Stimulated activated CD8-positive, alpha-beta memory T cell treated with anti-CD3 and anti-CD28 coated beads, Interleukin-7, amount 100 ng/mL, for 48 hours (primary cell): ENCODE measurements at places on chromosomes 6 and 20.

- DNase-seq: peak; percentile 17
Measured at GRCh38 chr6:104525677-104526322, 333.9 kb downstream of the HACE1 start.

GRCh38 chr6:15974817-15975216 is 154.1 kb upstream of the MYLIP start:
- no peak for DNase-seq

GRCh38 chr6:46626228-46626909 is 26.2 kb downstream of the CYP39A1 start:
- no peak for DNase-seq

DNA sequence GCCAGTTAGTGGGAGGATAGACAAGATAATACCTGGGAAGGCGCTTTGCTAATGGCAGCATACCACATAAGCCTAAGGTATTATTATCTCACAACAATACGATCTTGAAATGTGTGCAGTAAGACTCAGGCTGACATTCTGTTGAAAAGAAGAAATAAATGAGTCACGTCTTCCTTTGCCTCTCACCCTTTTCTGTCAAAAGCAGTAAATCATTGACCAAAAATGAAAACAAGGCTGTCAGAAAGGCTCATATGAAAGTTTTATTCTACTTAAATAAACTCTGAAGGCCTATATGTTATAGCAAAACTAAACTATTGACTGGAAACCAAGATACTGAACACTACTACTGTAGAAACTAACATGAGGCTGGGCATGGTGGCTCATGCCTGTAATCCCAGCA is 43.1 kb upstream of the IL20RA start:
- no peak for DNase-seq

GRCh38 chr6:28802417-28803336 is 121.1 kb downstream of the TRIM27 start:
- DNase-seq: no peak

- no peak for DNase-seq
Measured at GRCh38 chr6:34576286-34576955, 20.3 kb upstream of the SPDEF start.

DNA sequence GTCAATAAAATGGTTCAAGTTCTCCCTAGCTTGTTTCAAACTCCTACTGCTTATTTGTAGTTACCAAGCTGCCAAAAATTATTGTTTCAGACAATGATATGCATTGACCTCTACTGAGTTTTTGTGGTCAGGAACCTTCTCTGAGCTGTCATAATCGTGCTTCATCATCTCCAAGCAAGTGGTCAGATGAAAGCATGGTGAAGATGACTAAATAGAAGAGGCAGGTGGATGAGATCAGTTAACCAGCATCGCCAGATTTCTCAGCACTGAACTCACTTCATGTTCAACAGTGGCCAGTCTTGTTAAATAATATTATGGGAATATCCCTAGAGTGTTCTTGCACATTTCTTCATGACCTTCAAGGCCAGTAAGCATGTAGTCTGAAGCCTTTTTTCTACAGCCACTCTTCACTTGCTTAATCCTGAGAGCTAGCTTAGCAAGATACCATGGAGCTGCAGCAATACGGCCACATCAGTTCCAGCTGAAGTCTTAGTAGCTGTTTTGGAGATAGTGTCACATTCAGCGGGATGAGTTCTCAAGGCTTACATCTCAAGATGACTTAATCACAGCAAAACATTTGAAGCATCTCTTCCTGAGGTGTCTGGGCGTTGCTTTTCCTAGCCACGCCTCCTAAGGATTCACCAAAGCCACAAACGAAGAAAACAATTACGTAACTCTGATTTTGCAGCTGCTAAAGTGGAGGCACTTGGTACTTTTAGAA is 101.6 kb upstream of the TMEM30A start:
- no peak for DNase-seq

DNA sequence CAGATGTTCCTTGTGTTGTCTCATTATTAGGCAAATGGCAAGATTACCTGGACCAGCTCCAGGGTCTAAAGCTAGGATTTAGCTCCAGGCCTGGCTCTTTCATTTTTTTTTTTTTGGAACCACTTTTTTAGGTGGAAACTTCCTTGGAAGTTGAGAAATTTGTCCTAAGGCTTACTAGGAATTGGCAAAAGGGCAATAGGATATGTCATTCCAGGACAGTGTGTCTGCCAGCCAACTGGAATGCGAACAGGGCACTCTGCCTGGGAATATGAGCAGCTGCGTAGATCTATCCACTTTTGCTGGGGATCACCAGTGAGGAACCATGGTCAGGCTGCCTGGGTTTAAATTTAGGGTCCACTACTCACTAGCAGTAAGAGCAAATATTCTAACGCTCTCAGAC is 304.0 kb downstream of the TSHZ2 start:
- DNase-seq: no peak

- DNase-seq: no peak
Measured at GRCh38 chr20:272718-273117, 15.2 kb downstream of the DEFB132 start.

- no peak for DNase-seq
Measured at GRCh38 chr6:137734875-137735182, 132.2 kb upstream of the TNFAIP3 start.

DNA sequence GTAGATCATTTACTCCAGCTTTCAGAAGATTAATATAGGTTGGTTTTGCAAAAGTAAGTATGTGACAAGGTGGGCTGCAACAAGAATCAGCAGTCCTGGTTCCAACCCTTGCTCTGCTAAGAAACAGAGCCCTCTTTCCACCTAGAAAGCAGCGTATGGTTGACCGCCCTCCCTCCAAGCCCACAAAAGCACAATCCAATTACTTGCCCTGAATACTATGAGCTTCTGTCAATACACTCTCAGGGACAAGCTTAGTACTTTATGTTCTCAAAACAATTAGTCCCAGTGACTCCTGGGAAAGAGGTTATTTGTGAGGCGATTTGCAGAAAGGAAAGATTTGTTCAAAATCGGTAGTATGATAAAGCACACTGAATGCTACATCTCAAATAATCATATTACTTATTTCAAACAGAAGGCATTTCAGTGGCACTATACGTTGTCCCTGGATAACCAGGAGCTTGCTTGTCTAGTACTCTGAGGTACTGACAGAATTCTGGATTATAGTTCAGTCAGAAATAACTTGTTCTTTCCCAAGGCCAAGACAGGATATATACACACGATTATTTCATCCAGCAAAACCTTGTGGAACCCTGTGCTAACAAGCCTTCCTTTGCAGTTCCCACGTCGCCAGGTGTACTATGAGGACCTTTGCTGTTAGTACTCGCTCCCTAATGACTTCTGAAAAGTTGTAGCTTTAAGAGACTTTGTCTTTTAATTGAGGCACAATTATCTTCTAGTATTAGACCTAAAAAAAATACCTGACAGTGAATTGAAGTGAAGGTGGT is 96.9 kb upstream of the ADTRP start:
- DNase-seq: no peak

DNA sequence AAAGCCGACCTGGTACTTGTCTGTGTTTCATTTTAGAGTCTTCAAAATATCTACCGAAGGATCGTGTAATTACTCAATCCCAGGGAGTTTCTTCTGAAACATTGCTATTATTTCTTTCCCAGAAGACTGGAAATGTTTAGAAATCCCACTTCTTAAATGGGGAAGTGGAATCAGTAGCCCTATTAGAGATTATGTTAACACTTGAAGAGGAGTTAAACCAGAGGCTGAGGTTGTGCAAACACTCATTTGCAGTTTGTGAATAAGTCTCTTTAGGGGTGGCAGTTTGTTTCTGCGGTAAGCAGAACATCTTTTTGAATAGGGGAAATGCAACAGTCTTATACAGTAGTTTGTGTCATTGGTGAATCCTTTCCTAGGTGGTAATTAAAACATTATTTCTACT is 21.3 kb downstream of the DSP start:
- DNase-seq: no peak

DNA sequence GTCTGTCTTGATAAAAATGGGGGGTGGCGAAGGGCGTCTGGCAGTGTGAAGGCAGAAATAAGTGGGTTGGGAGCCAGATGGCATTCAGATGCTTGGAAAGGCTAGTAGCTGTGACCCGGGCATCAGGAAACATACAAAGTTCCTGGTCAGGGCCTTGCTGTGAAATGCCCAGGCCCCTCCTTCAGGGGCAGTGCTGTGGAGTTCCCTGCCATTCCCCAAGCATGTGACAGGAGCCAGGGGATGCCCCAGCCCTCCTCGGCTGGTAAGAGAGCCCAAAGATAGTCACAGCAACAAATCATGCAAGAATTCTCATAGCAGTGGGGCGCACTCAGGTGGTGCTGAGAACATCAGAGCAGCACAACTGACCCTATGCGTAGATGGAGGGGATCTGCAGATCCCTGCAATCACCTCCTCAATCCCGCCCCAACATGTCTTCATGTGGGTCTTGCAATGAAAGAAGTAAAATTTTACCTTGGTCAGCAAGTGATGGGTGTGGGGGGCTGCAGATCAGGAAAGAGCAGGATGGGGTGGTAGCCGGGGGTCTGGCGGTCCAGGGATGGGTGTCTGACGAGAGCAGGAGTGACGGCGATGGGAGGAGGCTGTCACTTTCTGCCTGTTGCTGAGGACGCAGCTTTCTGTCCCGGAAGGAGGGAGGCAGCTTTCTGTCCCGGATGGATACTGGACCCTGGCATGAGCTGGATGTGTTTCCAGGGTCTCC is 39.5 kb downstream of the SLC22A1 start:
- DNase-seq: no peak

DNA sequence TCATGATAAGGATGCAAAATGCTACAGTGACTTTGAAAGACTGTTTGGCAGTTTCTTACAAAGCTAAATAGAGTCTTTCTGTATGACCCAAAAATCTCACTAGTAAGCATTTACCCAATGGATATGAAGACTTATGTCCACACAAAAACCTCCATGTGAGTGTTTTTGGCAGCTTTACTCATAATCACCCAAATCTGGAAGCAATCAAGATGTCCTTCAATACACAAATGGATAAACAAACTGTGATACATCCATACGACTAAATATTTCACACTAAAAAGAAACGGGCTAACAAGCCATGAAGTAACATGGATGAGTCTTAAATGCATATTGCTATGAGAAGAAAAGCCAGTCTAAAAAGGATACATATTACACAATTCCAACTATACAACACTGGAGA is 117.2 kb downstream of the PDE10A start:
- no peak for DNase-seq

- no peak for DNase-seq
Measured at GRCh38 chr6:1153696-1154245, 158.1 kb upstream of the FOXQ1 start.

DNA sequence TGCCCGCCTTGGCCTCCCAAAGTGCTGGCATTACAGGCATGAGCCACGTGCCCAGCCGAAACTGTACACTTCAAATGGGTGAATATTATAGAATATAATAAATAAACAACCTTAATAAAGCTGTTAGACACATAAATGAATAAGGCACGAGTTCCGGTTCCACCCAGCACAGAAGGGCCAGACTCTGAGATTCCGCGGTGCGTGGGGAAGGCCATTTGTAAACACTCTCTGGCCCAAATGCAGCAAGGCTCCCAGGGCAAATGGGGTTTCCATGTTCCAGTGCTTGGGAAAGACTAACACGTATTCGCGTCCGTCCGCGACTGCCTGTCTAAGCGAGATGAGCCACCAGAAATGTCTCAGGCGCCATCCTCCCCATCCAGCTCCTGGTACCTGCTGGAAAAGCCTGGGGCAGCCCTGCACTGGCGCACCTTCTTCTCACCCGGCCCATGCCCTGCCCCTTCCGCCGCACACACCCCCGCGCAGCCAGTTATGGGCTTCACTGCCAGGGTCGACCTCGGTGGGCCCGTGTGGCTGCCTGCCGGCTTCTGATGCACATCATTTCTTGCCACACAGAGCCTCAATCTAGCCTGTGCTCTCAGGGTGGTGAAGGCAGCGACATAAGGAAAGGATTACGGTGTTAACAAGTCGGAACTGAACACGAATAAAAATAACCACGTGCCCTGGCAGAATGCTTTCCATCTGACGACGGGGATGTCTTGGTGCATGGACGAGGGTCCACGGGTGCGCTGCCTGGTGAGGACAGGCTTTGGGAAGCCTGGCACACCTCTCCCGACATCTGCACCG is 5.5 kb upstream of the LSM14B start:
- DNase-seq: no peak

DNA sequence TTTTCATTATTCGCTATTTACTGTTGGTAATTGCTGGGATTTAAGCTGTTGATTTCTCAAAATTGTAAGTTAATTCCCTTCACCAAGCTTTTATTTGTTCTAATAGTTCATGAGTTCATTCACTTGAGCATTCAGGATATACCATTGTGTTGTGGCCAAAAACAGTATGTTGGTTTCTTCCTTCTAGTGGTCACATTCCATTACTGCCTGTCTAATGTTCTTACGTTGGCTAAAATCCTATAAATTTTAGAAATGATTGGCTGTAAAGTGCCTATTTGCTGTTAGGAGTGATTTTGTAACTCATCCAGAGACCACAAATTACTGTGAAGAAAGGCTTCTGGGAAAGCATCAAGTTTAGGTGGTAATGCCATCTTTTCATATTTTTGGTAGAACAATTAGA is 76.3 kb downstream of the FARS2 start:
- DNase-seq: no peak

DNA sequence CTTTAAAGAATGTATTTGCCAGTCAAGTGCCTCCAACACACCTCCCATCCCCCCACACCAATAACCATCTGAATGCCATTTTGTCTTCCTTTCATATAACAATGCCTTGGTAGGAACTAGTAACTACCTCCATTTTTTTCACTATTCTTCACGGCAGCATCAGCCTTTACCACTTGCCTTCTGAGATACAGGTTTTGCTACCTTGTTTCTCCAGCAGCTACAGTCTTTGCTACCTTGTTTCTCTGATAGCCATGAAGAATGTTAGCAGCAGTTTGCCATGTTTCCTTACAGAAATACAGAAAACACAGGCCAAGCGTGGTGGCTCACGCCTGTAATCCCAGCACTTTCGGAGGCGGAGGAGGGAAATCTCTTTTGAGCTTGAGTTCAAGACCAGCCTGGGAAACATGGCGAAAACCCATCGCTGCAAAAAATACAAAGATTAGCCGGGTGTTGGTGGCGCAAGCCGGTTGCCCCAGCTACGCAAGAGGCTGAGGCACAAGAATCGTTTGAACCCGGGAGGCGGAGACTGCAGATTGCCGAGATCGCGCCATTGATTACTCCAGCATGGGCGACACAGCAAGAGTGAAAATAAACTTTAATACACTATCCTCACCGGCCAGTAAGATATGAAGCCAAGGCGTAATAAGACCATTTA is 100.9 kb downstream of the HFE start:
- no peak for DNase-seq

DNA sequence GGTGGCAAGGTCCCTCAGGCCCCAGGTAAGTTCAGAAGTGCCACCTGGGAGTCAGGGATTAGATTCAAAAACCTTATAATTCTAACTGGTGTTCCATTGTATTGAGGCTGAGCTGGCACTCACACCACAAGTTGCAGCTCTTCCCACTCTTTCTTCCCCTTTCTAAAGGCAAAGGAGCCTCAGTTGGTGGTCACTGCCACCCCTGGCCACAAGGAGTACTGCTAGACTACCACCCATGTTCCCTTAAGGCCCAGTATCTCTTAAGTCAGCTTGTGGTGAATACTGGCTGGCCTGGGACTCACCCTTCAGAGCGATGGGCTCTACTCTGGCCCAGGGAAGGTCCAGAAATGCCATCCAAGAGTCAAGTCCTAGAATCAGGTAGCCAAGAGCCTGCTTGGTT is 421.1 kb upstream of the KHDRBS2 start:
- DNase-seq: no peak

- no peak for DNase-seq
Measured at GRCh38 chr20:55205665-55206064, 730.3 kb downstream of the DOK5 start.

GRCh38 chr20:59983076-59983475 is 24.9 kb downstream of the CDH26 start:
- DNase-seq: no peak
